ENCODE measurements at places on chromosomes 3 and 15.

DNA sequence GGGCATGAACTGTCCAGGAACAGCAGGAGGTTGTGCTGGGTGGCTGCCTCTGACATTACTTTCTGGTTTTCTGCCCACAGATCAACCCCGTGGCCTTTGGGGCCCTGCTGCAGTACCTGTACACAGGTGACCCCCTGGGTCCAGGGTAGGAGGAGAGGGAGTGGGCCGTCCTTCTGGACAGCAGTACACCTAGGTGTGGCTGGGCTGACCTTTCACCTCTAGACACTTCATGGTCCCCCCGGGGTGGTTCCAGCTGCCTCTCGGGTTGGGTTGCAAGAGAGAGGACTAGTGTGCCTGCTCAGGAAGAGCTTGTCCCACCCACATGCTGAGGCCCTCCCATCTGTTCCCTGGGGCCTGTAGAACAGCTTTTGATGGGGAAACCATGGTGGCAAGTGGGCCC is 3.7 kb downstream of the ABTB1 start:
- no peaks in the 10 kb centered on the region for H3K36me3 ChIP-seq
- H3K4me1 ChIP-seq, result peaks cover 15% of the 10 kb centered on the region

DNA sequence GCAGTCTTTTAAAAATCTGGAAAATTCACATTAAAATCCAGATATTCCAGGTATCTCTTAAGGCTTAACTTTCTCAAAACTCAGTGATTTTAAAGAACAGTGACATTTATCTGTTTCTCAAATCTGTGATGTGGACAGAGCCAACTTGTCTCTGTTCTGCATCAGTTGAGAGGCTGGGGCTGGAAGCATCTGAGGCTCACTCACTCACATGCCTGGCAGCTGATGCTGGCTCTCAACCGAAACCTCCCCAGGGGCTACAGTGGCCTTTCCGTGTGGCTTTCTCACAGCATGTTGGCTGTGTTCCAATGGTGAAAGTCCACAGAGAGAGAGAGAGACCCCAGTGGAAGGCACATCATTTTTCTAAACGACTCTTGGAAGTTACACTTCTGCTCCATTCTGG is 53.5 kb downstream of the CEMIP start:
- H3K27ac ChIP-seq, result no peak overlapping the region
- no peaks in the 10 kb centered on the region for H3K27me3 ChIP-seq
- no peak for DNase-seq
- H3K4me1 ChIP-seq, result no peaks in the 10 kb centered on the region
- no peak overlapping the region for H3K4me3 ChIP-seq

GRCh38 chr15:98428253-98428989 is 219.9 kb upstream of the IGF1R start:
- peak overlapping the region; percentile 55 for H3K4me3 ChIP-seq
- DNase-seq, result peak; percentile 85
- H3K27ac ChIP-seq, result no peak overlapping the region
- H3K27me3 ChIP-seq, result no peaks in the 10 kb centered on the region
- no peaks in the 10 kb centered on the region for H3K36me3 ChIP-seq

DNA sequence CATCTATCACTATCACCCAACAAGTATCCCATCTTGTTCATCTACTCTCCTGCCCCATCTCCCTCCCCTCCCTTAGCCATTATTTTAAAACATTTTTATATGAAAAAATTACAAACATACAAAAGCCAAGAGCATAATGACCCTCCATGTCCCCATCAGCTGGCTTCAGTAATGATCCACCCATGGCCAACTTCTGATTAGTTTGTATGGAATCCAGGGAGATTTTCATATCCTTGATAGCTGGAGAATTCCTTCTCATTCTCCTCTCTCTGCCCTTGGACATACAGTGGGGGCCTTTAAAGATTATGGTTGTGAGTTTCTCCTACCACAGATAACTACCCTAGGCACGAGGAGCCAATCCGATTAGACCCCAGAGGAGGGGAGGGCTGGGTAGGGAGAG is 40.2 kb downstream of the IRAK2 start:
- no peak overlapping the region for H3K4me3 ChIP-seq
- DNase-seq, result no peak
- no peaks in the 10 kb centered on the region for H3K27me3 ChIP-seq
- H3K36me3 ChIP-seq, result no peaks in the 10 kb centered on the region
- no peaks in the 10 kb centered on the region for H3K4me1 ChIP-seq
- peak overlapping the region; percentile 16 for H3K27ac ChIP-seq

GRCh38 chr3:128411574-128412064 is 55.1 kb downstream of the DNAJB8 start:
- H3K36me3 ChIP-seq, result no peaks in the 10 kb centered on the region
- peaks cover 10% of the 10 kb centered on the region for H3K4me1 ChIP-seq
- no peak overlapping the region for H3K27ac ChIP-seq
- H3K27me3 ChIP-seq, result no peaks in the 10 kb centered on the region
- DNase-seq, result no peak
- no peak overlapping the region for H3K4me3 ChIP-seq

DNA sequence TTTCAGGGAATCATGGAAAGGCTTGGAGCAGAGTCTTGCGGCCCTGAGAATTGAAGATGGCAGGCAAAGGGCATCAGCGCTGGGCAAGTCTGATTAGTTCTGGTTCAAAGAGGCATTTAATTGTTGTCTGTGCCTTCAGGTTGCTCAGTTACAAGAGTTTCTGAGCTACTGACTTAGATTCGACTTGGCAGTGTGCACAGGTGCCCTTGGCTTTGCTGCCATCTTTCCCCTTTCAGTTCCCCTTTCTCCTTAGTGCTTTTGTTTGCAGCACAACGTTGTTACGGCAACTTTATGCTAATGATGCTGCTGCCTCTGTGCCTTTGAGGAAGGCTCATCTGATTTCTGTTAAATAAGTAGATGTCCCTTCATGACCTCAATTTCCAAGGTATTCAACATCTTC is 12.5 kb downstream of the P2RY14 start:
- no peaks in the 10 kb centered on the region for H3K36me3 ChIP-seq
- H3K27ac ChIP-seq, result no peak overlapping the region
- no peaks in the 10 kb centered on the region for H3K4me1 ChIP-seq

DNA sequence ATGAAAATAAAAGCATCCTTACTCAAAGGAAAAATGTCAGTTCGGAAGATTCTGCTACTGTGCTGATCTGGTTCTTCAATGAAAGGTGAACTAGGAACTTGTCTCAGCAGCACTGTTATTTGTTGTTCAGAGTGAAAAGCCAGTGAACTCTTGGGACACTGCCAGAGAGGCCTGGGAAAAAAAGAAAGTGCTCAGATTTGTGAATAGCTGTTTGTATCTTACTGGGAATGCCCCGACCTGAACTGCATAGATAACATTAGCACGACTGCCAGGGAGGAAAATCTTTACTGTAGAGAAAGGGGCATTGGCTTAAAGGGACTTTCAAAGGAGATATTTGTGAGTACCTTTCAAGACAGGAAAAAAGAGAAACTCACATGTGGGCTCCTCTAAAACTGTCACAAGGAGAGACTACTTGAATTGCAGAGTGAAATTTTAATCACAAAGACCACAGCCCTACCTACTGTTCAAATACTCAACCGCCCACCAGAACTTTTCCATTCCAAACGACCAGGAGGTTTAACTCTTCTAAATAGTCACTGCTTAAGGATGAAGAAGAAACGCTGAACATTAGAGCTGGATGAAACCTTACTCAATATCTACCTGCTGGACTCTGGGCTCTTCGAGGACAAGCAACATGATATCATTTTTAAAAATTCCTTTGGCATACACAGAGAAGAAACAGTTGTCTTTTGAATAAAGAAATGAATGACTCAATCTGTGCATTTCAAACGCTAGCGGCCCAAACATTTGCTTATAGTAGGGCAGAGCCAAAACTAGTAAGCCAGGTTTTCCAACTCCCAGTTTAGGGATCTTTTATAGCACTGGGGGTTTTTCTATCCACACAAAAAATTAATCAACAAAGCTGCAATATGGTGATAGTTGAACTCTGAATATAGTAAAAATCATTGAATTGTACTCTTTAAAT is 13.4 kb downstream of the TAMM41 start:
- peak overlapping the region; percentile 21 for H3K27ac ChIP-seq
- no peaks in the 10 kb centered on the region for H3K36me3 ChIP-seq
- no peaks in the 10 kb centered on the region for H3K27me3 ChIP-seq
- peak; percentile 86 for DNase-seq

DNA sequence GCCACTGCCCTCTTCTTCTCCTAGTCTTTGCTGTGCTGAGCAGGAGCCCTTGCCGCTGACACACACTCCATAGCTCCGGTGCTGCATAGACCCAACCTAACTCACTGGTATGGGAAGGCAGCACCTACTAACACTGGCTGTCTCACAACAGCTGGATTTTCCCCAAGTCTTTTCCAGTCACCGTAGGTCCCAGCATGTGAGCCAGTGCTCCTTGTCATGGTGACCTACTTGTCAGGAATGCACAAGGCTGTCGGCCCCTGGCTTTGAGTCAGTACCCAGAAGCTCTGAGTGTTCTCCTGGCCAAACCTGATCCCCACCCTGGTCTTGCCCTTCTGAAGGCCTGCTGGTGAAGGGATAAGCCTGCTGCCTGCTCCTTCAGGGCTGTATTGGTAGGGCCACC is 25.7 kb downstream of the AMOTL2 start:
- no peaks in the 10 kb centered on the region for H3K4me1 ChIP-seq
- H3K36me3 ChIP-seq, result no peaks in the 10 kb centered on the region
- no peak for DNase-seq

- H3K36me3 ChIP-seq, result no peaks in the 10 kb centered on the region
- H3K27me3 ChIP-seq, result no peaks in the 10 kb centered on the region
- no peak overlapping the region for H3K4me3 ChIP-seq
- DNase-seq, result no peak
Measured at GRCh38 chr3:107966276-107966675, 124.6 kb downstream of the CD47 start.

- no peak for DNase-seq
- no peak overlapping the region for H3K4me3 ChIP-seq
- H3K27ac ChIP-seq, result peak overlapping the region; percentile 86
- peaks cover 7% of the 10 kb centered on the region for H3K4me1 ChIP-seq
- no peaks in the 10 kb centered on the region for H3K36me3 ChIP-seq
- H3K27me3 ChIP-seq, result no peaks in the 10 kb centered on the region
Measured at GRCh38 chr3:188956839-188957489, 214.8 kb upstream of the TPRG1 start.

DNA sequence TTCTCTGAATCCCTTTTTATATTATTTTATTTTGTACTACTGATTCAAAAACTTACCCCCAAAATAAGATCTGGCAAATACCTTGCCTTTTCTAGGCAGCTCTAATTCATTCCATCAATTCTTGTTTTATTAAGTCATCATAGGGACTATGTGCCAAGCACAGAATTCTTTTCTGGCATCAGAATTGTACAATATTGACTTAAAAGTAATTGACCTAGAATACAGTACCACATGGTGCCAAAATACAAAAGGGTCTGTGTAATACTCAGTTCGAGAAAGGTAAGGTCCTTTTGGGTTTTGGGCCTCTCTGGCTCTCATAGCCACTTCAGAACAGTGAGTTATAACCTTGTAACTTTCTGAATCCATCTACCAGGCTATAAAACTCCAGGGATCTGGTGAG is 46.2 kb downstream of the KBTBD8 start:
- H3K4me3 ChIP-seq, result no peak overlapping the region
- H3K4me1 ChIP-seq, result no peaks in the 10 kb centered on the region
- H3K36me3 ChIP-seq, result no peaks in the 10 kb centered on the region
- DNase-seq, result no peak
- no peak overlapping the region for H3K27ac ChIP-seq

GRCh38 chr15:37007301-37007700 is 93.0 kb downstream of the MEIS2 start:
- H3K27me3 ChIP-seq, result no peaks in the 10 kb centered on the region
- H3K36me3 ChIP-seq, result no peaks in the 10 kb centered on the region
- H3K27ac ChIP-seq, result no peak overlapping the region
- H3K4me1 ChIP-seq, result no peaks in the 10 kb centered on the region
- no peak overlapping the region for H3K4me3 ChIP-seq

DNA sequence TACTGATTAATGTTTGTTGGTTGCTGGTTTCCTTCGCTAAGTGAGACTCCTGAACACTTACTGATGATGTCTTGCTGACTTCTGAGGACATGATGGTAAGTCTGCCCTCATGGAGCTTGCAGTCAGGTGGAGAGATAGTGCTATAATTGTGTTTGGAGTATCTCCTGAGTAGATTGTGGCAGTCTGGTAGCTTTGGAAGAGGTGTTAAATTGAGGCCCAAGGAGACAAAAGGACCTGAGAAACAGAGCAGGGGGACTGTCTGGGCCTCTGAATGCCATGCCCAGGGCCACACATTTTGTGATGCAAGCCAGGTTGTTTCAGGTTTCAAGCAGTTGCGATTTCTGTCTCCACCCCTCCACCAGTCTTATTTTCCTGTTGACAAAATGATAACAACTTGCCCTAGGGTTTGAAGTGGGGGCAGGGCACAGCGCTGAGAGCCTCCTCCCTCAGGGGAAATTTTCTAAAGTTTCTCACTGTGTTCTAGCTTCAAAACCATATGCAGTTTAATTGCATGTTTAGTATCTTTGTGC is 16.7 kb downstream of the SMAD3 start:
- H3K27me3 ChIP-seq, result no peaks in the 10 kb centered on the region
- no peak overlapping the region for H3K4me3 ChIP-seq
- H3K27ac ChIP-seq, result no peak overlapping the region
- no peak for DNase-seq
- peaks cover 48% of the 10 kb centered on the region for H3K4me1 ChIP-seq

- H3K4me1 ChIP-seq, result peaks cover 4% of the 10 kb centered on the region
- no peaks in the 10 kb centered on the region for H3K27me3 ChIP-seq
- no peak for DNase-seq
- no peak overlapping the region for H3K27ac ChIP-seq
- peak overlapping the region; percentile 44 for H3K4me3 ChIP-seq
Measured at GRCh38 chr15:78619022-78619950, 1.5 kb downstream of the CHRNA3 start.

DNA sequence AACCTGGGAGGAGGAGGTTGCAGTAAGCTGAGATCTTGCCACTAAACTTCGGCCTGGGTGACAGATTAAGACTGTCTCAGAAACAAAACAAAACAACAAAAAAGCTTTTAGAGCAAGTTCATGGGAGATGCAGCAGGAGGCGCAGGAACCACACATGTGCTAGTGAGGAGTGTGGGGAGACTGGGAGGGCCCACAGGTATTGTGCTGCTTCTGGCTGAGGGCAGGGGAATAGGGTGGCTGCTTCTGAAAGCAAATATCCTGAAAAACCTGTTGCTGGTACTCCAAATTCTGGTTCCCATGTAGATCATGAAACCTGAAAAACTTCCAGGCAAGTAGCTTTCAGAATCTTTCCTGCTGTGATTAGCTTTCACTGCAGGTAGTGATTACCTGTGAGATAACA is 22.1 kb downstream of the TYRO3 start:
- H3K36me3 ChIP-seq, result no peaks in the 10 kb centered on the region
- no peak overlapping the region for H3K4me3 ChIP-seq
- H3K27ac ChIP-seq, result no peak overlapping the region

- no peak overlapping the region for H3K27ac ChIP-seq
- H3K4me3 ChIP-seq, result no peak overlapping the region
- DNase-seq, result no peak
Measured at GRCh38 chr15:53520996-53521395, 238.5 kb downstream of the WDR72 start.

- no peaks in the 10 kb centered on the region for H3K4me1 ChIP-seq
- no peaks in the 10 kb centered on the region for H3K27me3 ChIP-seq
- DNase-seq, result no peak
Measured at GRCh38 chr3:82376883-82377282, 615.4 kb upstream of the GBE1 start.

All from testis (tissue), 5 donors.